ENCODE measurements at places on chromosomes 16 and 17. TPM values are rescaled to one million over a fixed set of nuclear protein-coding genes. Genes with fewer than 3 reads are reported as not detected.
A peak's percentile ranks its signal among the peaks of the same experiment; 100 is the strongest.

- DNase-seq = no peak
Observed at GRCh38 chr17:12547831-12548230, 117.9 kb upstream of the MYOCD start.

- DNase-seq = no peak
Observed at GRCh38 chr17:55114283-55114682, 145.7 kb downstream of the STXBP4 start.

The NXPH3 gene
- polyA plus RNA-seq = 1.5 TPM

The C17orf78 gene
- not detected for polyA plus RNA-seq

GRCh38 chr17:69361156-69361555, 34.2 kb upstream of the ABCA5 start:
- no peak for DNase-seq

DNA sequence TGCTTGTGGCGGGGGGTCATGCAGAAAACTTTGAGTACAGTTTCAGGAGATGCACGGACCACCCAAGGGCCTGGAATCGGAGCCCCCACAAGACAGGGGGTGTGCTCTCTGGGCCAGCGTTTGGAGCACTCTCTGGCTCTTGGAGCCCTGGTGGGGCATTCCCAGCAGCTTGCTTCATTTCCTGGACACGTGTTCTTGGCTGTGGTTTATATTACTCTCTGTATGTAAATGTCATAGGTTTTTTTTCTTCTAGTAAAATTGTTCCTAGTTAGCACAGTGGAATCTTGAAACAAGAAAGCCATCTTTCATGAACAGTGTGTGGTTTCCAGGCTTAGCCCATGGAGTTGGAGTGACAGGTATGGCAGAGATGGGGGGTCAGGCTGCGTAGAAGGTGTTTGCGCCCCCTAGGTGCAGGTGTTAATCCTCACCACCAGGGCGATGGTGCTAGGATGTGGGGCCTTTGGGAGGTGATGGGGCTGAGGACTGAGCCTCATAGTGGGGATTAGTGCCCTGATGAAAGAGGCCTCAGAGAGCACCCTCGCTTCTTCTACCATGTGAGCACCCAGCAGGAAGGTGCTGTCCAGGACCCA, 79.8 kb downstream of the JPH3 start:
- DNase-seq = peak; percentile 62

The TBC1D3C gene
- polyA plus RNA-seq = not detected

The TPSB2 gene
- polyA plus RNA-seq = 2.7 TPM

The CX3CL1 gene
- polyA plus RNA-seq = 4.9 TPM
